Activated CD8-positive, alpha-beta memory T cell treated with anti-CD3 and anti-CD28 coated beads for 1 hour (primary cell): ENCODE measurements at places on chromosomes 6 and 20.

- peak; percentile 58 for DNase-seq
These were observed 40.5 kb downstream of the PIM1 start for GRCh38 chr6:37210313-37210968.

GRCh38 chr6:31057426-31058003 is 47.2 kb downstream of the MUC22 start:
- no peak for DNase-seq

DNA sequence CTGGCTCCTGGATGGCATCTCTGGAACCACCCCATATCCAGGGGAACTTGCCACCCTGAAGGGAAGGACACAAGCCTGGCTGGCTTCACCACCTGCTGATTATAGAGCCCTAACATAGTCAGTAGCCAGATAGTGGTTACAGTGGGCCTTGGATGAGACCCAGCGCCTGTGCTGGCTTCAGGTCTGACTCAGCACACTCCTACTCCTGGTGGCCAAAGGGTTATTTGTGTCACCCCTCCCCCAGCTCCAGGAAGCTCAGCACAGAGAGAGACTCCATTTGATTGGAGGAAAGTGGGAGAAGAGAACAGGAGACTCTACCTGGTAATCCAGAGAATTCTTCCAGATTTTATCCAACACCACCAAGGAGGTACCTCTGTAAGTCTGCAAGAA is 12.8 kb downstream of the SNX14 start:
- no peak for DNase-seq

DNA sequence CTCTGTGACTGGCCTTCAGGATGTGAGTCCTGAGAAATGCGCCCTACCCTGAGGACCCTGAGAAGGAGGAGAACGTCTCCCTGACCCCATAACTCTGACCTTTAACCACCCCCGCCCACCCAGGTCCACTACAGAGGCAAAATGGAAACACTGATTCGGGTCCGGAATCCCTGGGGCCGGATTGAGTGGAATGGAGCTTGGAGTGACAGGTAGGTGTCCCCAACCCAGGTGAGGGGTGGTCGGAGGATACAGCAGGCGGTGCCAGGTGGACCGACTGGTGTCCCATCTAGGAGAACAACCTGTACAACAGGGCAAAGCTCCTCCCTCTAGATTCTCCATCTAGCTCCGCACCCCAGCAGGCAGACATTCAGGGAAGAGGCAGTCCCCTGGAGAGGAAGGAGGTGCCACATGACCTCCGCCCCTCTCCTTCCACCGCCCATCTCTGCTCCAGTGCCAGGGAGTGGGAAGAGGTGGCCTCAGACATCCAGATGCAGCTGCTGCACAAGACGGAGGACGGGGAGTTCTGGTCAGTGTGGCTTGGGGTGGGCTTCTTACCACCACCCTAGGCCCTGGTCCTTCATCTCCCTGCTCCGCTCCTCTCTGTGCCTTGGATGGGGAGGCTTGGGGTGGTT is 17.6 kb downstream of the CAPN11 start:
- no peak for DNase-seq

DNA sequence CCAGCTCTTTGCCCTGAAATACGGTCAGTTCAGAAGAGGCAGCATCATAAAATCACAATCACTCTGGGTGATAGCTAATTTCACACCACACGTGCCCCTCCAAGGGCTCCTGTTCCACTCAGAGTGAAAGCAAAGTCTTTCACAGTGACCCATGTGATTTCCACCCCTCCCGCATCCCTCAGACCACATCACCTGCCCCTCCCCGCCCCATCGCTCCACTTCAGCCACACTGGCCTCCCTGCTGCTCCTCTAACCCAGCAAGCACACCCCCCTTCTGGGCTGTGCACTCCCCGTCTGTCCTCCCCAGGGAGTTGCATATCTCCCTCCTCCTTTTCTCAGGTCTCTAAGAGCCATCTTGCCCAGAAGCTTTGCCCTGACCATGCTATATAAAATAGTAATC is 74.5 kb downstream of the PSMG4 start:
- DNase-seq: no peak

GRCh38 chr6:34608321-34609091 is 52.4 kb upstream of the SPDEF start:
- no peak for DNase-seq

- DNase-seq: no peak
These were observed 550.5 kb upstream of the MARCKS start for GRCh38 chr6:113306552-113307145.
